ENCODE measurements at places on chromosomes 3 and 15.

GRCh38 chr3:113274425-113275257, 63.3 kb downstream of the BOC start:
- no peak for DNase-seq

DNA sequence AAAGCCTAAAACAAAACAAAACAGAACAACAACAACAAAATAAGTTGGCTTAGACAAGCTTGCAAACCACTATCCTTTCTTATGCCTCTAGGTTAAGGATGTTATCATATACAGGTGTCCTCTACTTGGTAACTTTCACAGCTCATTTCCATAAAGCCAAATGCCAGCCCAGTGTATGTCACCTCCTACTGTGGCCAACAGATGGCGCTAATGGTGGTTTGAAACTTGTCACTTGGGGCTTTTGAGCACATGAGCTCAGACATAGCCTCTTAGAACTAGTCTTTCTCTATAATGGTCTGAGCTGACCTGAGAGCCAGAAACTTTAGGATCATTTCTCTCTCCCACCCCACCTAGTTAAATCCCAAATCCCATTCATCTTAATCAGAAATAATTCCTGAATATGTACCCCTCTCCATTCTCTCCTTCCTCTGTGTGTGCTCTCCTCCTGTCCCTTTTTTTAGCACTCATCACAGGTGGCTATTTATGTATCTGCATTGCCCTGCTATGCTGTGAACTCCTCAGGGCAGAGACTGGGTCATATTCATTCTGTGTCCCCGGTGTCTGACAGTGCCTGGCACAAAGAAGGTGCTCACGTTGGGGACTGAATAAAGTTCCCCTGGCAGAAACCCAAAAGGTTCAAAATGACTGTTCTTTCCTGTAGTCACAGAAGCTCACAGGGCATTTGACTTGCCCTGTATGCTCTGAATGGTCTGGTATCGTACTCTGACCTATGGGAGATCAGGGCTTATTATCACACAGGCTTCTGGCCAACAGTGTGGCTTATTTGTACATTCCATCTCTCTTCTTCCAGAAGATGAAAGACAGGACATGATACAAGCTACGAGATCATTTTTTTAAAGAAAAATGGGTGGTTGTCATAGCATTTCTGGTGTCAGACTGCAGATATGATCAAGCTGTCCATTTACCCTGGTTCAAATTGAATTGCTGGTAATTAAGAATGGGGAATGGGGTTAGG, 319.3 kb upstream of the AZI2 start:
- no peak for DNase-seq

DNA sequence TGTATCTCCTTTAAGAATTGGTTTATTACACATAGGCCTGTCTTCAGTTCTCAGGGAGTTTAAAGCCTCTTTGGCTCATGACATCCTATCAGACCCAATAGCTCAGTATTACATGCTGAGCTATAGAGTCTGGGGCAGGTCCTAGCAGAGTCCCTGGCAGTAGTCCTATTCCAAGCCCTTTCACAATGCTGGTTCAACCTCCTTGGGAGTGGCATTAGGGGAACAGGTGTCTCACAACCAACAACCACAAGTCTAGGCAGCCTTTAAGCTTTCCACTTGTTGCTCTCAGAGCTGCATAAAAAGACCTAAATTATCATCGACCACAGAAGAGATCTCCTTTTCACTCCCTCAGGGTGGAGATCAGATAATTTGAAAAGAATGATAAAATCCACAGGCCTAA, 22.8 kb upstream of the C2CD4B start:
- no peak for DNase-seq

- no peak for DNase-seq
These were observed 435.9 kb downstream of the NR2F2 start for GRCh38 chr15:96766366-96766765.

GRCh38 chr3:87287011-87287410, 10.6 kb upstream of the POU1F1 start:
- DNase-seq: no peak

DNA sequence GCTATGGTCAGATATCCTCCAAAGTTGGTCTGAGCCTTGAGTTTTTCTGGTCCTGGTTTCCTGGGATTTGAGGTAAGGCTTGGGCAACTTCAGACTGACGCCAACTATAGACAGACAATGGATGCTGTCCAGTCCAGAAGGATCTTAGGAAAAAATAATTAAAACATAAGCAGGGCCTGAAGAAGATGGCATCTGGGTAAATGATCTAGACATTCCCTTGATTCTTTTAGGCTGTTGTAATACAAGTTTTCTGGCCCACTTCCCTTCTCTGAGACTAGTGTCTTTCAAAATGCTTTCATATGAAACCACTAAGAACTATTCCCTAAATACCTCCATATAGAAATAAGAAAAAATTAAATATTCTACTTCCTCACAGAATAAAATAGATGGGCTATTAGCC, 47.7 kb upstream of the PLXND1 start:
- no peak for DNase-seq

DNA sequence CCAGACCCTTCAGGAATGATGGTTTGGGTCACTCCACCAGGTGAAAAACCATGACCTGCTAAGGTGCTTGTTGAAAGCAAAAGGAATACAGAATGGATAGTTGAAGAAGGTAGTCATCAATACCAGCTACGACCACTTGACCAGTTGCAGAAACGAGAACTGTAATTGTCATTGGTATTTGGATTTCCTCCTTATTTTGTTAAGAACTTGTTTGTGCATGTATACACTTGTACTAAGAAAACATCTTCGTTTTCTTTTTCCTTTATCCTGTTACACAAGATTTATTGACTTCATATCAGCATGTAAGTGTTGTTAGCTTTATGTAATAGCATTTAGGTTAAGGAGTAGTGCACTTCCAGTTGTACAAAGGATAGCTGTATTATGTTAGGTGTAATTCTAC, 261.8 kb downstream of the MCTP2 start:
- DNase-seq: no peak

DNA sequence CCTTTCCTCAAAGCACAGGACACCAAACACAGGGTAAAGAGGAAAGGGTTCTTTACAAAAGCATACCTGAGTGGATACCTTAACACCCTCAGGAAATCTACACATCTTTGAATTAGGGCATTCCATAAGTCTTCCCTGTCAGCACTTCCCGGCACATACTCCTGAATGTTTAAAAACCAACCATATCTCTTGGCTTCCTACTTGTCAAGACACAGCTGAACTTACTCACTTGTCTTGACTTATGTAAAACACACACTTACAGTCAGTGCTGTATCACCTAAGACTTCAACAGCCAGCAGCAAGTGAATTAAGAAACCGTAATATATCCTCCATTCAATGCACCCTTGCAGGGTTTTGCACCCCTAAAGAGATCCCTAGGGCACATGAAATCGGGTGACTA, 17.5 kb downstream of the IL1RAP start:
- no peak for DNase-seq

DNA sequence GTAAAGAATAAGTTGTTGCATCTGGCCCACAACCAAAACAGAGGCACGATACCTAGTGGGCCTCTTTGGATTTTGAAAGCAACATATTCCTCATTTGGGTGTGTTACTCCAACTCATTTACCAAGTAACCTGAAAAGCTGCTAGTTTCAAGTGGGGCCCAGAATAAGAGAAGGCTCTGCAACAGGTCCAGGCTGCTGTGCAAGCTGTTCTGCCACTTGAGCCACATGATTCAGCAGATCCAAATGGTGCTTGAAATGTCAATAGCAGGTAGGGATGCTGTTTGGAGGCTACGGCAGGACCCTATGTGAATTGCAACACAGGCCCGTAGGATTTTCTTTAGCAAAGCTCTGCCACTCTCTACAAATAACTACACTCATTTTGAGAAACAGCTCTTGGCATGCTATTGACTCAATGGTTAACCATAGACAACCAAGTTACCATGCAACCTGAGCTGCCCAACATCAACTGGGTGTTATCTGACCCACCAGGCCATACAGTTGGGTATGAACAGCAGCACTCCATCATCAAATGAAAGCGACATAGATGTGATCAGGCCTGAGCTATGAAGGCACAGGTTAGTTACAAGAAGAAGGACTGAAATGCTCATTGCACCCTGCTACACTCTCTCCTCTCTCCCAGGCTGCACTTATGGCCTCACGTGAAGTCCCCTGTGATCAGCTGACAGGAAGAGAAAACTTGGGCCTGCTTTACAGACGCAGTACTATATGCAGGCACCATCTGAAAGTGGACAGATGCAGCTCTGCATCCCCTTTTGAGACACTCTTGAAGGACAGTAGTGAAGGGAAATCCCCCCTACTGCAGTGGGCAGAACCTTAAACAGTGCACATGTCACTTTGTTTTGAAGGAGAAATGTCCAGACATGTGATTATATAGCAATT, 9.5 kb upstream of the MCF2L2 start:
- DNase-seq: peak; percentile 78

DNA sequence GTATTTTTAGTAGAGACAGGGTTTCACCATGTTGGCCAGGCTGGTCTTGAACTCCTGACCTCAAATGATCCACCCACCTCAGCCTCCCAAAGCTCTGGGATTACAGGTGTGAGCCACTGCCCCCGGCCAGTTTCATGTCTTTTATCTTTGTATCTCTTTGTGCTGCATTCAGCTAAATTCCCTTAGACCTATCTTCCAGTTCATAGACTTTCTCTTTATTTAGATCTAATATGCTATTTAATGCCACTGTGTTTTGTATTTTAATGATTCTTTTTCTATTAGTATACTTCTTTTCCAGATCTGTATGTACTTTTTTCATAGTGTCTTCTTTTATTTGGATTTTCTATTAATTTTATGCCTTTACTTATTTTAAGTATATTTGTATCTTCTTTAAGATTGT, 14.9 kb downstream of the MINAR1 start:
- no peak for DNase-seq

- peak; percentile 8 for DNase-seq
These were observed 184.5 kb downstream of the NR1D2 start for GRCh38 chr3:24129549-24129948.

DNA sequence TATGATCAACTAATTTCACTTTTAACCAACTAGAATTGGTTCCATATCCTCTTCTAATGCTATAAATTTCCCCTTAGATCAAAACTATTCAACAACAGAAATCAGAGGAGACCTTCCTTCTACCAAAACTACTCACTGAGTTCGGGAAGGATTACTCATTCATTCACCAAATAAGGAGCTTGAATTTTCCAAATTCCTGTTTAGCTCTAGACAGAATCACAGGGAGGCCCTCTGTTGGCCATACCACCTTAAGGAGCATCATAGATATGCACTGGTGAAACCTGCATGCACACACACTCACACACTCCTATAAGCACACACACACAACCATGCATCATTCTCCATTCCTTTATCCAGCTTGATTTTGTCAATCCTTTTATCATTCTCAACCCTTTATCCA, 49.0 kb downstream of the SUCLG2 start:
- no peak for DNase-seq

- DNase-seq: no peak
These were observed 107.0 kb downstream of the TCF12 start for GRCh38 chr15:57025264-57025926.

- no peak for DNase-seq
These were observed 227.1 kb downstream of the RPLP1 start for GRCh38 chr15:69679623-69680228.

- no peak for DNase-seq
These were observed 57.2 kb upstream of the UBE2E1 start for GRCh38 chr3:23748398-23749110.

- no peak for DNase-seq
These were observed 44.6 kb downstream of the NR2C2 start for GRCh38 chr3:14991818-14992612.

DNA sequence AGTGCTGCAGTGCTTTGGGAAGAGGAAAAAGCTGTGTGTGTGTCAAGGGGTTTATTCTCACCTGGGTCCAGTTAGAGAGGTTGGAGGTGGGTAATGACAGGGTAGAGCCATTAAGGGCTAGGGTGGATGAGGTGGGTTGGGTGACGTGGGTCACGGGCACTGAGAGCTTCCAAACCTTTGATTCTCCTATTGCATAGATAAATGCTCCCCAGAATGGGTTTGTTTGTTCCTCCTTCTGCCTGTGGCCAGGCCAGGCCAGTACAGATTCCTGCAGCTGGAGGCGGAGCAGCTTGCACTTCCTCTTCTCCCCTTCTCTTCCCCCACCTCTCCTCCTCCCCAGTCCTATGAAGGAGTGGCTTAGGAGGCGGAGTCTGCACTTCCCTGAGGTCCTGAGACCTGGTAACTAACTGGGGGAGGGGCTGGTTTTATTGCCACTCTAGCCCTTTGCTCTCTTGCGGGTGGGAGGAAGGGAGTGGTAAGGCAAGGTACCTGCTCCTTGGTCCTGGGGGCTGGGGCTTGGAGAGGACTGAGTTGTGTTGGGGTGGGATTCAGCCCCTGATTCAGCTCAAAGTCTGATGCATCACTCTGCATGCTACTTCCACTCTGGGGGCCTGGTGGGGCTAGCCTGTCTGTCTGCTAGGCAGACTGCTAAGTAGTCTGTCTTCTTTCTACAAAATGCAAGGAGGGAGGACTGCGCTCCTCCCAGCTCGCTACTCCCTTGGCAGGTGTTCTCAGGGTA, 3.5 kb downstream of the SPINT1 start:
- DNase-seq: no peak

DNA sequence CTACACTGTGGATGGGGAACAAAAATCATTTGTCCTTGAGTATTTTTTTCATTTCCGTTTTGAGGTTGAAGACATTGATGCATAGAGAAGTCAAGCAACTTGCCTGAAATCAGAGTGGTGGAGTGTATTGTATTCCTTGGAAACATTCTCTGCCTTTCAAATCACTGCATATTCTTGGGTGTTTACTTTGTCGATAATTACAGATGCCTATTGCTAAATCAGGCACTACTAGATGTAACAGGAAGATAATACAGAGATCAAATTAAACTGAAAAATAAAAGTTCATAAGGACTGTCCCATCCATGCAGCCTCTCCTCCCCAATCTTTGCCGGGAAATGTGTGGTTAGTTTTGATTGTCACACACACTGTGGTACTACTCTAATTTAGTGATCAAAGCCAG, 37.4 kb upstream of the VEPH1 start:
- no peak for DNase-seq

DNA sequence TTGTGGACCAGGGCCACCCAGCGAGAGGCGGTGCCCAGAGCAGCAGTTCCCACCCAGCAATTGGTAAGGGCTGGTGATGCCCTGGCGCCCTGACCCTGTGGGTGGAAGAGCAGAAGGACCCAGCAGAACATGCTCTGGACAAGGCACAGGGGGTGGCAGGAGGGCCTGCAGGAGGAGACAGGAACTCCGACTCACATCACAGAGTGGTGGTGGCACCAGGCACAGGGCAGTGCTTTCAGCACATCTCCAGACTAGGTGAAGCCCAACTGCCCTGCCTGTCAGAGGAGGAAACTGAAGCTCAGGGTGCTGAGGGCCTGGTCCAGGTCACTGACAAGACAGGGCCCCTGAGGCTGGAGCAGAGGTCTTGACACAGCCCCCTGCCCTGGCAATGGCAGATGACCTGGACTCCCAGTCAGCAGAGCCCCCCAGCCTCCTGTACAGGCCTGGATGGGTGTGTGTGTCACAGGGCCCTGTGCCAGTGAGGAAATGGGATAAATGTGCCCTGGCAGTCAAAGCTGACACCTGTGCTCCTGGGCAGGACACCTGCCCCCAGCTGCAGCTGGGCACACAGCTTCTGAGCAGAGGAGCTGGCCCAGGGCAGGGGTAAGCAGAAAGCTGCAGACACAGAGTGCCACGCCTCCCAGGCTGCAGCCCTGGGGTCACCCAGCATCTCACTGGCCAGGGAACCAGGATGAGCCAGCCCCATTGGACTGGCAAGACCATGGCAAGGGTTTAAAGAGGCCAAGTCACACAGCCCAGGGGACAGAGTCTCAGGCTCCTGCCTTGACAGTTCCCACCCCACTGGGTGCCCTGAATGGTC, 11.4 kb downstream of the KLF15 start:
- no peak for DNase-seq
